AG10803 (cell line): ENCODE measurements at places on chromosomes 5 and 9.

DNA sequence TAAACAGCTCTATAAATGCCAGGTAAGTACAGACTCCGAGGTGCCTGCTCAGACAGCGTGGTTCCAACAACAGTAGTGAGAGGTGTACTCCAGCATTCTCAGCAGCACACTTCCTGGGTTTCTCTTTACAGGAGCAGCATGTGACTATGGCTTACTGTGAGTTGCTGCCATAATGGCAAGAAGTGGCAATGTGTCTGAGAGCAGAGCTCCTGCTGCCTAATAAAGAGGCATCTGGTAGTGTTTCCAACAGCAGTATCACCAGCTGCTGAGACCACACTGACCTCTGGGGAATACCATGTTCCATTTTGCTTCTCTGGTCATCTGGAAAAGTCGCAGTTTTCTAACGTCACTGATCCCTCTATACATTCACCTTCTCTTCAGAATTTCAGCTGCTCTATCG, 398.2 kb downstream of the SLCO4C1 start:
- DNase-seq: no peak

DNA sequence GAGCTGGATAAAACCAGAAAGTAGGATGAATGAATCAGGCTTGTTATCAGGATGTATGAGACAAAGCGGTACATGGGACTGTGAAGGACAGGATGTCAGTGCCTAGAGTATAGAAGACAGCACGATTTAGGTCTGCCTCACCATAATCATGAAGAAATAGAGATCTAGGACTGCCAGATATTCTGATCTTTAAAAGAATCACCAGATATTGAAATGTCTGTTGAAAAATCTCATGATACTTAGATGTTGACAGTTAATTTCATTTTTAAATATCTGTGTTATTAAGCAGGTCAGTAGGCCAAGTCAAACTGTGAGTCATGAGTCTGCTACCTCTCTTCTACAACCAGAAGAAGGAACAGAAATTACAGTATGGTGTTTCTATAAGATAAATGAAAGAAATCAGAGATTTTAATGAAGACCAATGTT, 65.0 kb downstream of the ST8SIA4 start:
- DNase-seq: no peak

DNA sequence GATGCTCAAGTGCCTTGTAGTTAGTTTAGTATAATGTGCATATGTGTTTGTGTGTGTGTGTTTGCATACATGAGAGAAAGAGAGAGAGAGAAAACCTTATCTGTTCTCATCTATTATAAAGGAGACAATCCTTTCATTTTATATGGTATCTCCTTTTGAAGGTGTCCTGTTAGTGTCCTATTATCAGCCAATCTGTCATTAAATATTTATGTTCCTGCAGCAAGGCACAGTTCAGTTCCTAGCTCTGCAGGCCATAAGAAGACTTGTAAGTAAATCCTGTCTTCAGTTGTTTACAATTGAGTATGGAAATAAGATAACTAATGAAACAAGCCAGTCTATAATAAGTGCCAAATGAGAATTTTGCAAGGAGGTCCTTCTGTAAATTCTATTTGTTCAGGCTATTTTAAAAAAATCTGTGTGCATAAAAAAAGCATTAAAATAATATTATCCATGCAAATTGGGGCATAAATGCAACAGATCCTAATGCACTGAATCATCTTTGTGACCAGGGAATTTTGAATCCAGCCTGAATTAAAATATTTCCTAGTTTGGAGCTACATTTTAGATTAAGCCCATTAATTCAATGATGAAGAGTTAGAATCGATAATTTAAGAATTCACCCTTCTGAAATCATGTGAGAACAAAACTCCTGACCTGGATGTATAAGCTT, 18.1 kb downstream of the MAP1B start:
- DNase-seq: no peak

- peak; percentile 18 for DNase-seq
These were observed 84.8 kb downstream of the PJA2 start for GRCh38 chr5:109324931-109325330.

DNA sequence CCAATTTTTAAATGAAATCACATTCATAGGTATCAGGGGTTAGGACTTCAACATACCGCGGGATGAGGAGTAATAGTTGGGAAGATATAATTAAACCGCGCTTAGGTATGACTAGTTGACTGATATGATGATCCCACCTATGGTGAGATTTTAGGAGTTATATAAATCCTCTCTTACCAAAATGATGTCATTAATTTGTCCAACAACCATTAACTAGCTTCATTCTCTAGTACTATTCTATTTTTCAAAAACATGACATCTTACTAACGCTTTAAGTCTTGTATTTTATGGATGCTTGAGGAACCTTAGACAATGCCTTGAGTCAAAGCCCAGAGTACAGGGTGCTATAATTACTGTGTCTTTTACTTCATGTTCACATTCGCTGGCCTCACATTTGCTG, 59.6 kb upstream of the PIK3R1 start:
- DNase-seq: no peak

- DNase-seq: no peak
These were observed 57.1 kb downstream of the TSPAN17 start for GRCh38 chr5:176704355-176704754.

DNA sequence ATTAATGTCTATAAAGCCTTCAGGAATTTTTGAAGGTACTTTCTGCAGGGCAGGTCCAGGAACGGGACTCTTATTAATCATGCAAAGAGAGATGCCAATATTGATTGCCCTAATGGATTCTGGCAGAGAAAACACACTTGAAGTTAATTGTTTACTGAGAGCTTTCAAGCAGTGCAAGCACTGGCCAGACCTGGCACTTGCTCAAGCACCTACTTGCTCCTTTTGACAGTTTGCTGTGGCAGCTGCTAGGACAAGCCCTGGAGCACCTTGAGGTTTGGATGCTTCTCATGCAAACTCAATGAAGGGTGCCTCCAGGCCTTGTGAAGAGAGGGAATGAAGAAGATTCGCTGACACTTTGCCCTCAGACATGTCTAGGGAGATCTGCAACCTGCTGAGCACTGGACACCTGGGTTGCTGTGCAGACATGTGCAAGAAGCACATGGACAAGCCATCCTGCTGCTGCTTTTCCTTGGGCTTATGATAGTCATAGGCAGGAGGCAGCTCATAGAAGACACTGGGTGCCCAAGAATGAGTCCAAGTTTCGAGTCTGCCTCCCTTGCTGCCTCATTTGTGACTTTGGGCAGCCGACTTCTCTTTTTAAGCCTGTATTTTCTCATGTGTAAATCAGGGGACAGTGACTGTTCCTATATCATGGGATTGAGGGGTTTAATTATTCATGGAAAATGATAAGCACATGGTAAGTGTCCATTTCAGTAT, 88.8 kb upstream of the EQTN start:
- DNase-seq: no peak

GRCh38 chr9:136965771-136966484, 11.4 kb upstream of the PTGDS start:
- no peak for DNase-seq

DNA sequence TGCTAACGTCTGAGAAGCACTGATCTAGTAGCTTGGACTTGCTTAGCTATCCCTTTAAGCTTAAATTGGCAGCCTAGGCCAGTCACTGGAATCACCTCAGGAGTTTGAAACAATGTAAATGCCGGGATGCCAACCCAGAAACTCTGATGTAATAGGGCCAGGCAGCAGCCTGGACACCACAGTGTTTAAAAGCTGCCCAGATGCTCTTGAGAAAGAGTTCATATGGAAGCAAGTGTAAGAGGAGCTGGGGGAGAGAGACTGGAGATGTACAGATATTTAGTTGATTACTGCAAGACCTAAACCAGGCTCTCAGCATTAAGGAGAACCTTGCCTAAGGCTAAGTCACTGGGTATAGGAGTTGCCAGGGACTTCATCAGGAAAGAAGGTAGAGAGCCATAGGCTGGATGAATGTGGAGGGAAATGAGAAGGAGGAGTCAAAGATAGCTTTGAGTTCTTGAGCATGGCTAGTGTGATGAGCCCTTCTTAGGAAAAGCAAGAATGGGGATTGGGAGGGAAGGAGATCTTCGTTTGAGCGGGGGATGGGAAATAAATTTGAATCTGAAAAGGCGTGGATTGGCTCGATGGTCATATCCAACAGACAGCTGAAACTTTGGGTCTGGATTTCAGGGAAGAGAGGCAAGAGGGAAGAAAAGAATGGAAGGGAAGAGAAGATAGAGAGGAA, 392.9 kb upstream of the WWC1 start:
- DNase-seq: peak; percentile 81

DNA sequence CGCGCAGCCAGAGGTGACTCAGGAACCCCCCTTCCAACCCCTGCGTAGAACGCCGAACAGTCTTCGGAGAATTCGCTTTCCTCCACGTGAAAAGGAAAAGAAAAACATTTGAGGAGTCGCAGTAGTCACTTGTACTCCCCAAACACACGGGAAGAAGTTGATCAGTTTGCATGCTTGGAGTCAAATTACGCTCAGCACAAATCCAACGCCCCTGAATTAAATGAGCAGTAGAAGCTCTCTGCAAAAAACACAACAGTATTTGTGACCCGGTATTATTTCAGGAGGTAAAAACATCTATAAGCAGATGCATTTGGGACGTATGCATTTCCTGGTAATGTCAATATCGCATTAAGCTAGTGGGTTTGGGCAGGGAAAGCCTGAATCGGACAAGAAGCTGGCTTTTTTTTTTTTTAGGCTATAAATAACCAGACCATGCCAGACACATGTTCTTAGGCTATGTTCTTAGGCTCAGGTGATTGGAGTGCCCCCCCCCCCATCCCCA, 854 bp upstream of the ARL15 start:
- no peak for DNase-seq

DNA sequence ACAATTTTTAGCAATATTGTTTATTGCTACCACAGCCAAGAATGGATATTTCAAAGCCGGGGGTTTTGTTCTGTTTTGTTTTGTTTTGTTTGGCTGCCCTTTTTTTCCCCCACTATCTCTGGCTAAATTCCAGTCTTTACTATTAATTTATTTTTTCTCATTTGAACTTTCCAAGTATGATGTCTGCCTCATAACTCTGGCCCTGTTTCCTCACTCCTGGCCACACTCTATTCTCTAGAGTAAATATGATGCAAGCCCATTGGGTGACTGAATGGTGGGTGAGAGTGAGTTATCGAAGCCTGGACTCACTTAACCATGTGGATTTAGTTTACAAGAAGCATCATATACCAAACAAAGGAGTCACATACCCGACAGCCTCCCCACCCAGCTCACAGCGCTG, 41.9 kb downstream of the WDR36 start:
- peak; percentile 75 for DNase-seq

DNA sequence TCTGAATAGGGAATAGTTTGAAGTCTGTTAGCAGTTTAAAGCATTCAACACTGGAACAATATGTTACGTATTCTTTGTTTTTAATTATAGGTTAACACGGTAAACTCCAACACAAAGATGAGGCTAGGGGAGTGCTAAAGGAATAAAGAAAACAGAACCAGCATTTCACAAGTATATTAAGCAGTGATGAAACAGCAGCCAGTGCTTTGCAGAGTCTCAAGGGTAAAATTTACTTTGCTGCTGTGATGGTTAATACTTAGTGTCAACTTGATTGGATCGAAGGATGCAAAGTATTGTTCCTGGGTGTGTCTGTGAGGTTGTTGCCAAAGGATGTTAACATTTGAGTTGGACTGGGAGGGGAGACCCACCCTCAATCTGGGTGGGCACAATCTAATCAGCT, 30.0 kb upstream of the GSN start:
- DNase-seq: no peak

DNA sequence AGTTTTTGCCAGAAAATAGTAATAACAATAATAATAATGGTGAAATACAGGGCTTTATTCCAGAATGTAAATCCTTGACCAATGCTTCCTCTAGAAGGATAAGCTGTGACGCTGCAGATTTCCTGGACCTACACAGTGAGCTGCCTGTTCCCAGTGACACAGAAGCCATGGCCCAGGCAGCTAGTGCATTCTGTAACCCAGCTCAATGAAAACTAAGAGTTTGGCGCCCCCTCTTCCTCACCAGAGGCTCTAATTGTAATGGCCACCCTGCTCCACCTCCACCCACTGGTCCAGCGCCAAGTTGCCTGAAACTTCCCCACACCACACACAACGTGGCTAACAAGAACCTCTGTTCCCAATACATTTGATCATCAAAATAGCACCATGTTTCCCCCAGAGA, 248.1 kb downstream of the CETN3 start:
- DNase-seq: peak; percentile 33

DNA sequence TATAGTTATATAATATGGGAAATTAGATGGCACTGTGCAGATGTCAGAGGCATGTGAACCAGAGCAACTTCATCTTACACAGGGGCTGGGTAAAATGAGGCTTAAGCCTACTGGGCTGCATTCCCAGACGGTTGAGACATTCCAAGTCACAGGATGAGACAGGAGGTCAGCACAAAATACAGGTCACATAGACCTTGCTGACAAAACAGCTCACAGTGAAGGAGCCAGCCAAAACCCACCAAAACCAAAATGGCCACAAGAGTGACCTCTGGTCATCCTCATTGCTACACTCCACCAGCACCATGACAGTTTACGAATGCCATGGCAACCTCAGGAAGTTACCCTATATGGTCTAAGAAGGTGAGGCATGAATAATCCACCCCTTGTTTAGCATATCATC, 479.4 kb downstream of the TLR4 start:
- no peak for DNase-seq

DNA sequence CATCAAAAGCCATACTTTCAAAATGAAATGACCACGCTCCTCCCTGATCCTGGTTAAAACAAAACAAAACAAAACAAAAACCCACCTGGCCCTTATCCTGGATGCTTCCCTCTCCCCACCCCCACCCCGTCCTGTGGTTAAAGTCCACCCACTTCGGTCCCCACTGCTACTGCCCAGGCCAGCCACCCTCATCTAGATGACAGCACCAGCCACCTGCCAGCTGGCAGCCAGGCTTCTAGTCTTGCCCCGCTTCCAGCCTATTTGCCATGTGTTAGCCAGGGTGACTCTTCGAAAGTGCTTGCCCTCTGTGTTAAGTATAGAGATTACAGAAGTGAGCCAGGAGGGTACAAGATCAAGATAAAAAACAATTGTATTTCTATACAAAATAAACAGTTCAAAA, 27.5 kb upstream of the NCS1 start:
- DNase-seq: no peak

DNA sequence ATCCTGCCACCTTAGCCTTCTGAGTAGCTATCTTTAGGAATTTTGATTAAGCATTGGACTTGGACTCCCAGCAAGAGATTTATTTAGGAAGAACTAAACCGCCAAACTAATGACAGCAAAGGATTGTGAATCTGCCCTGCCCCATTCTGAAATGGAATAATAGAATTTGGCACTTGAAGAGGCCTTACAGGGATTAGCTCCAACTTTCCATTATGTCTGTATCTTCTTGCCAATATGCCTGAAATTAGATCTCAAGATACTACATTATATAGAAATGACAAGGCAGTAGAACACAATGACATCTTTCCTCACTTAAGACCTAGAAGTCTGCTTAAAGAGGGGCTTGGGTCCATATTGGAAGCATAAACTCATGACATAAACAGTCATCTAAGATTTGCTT, 77.0 kb upstream of the DPYSL3 start:
- no peak for DNase-seq
